ENCODE measurements at places on chromosomes 7 and 10. TPM values are rescaled to one million over a fixed set of nuclear protein-coding genes. Genes with fewer than 3 reads are reported as not detected.

Gene PLEKHA8
- total RNA-seq = 16.5 TPM

Gene PLAC9
- total RNA-seq = 3.9 TPM

Gene GRK5
- 48.8 TPM for total RNA-seq

Gene GRID1
- total RNA-seq = 0.09 TPM

Gene MGMT
- total RNA-seq = 4.9 TPM

Data from endothelial cell of coronary artery (primary cell).